ENCODE measurements at places on chromosomes 1 and 21.

GRCh38 chr1:15678578-15678977, 5.5 kb upstream of the PLEKHM2 start:
- DNase-seq, result no peak

GRCh38 chr1:182381962-182382819, 9.4 kb downstream of the GLUL start:
- no peak for DNase-seq

- no peak for DNase-seq
These were observed 80.4 kb downstream of the DDX20 start for GRCh38 chr1:111836111-111836510.

- no peak for DNase-seq
These were observed 68.5 kb downstream of the RGS2 start for GRCh38 chr1:192877283-192877886.

DNA sequence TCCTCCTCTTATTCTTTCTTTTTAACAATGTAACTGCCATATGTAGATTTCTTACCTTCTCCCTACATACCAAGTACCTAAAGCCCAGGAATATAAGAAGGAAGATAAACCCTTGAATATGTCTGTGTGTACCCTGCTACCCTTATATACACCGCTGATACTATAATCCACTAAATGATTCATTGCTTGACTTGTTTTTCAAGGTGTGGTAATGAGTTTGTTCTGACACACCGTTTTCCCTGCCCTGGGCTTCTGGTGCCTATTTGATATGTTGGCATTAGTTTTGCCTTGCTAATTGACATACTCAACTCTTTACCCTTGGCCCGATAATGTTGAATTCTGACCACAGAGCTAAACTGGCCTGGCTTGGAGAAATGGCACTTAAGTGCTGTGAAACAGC, 64.3 kb downstream of the IL23R start:
- DNase-seq, result no peak

DNA sequence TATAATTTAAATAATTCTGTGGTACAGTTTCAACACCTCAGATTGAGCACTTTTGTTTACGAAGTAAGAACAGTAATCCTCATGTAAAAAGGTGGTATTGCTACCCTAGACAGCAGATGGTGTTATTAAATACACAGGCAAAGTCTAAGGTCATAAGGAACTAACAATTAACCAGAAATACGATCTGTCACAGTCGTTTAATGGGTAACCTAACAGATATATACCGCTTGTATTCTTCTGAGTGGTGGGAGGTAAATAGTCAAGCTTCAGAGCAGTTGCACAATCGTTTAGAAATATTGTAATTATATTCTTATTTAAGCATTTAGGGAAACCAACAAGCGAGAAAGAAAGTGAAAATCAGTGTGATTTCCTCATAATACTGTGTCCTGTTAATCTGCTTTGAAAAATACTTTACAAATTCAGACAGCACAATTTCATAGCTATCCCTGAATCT, 9.8 kb upstream of the IRF2BP2 start:
- DNase-seq, result no peak

DNA sequence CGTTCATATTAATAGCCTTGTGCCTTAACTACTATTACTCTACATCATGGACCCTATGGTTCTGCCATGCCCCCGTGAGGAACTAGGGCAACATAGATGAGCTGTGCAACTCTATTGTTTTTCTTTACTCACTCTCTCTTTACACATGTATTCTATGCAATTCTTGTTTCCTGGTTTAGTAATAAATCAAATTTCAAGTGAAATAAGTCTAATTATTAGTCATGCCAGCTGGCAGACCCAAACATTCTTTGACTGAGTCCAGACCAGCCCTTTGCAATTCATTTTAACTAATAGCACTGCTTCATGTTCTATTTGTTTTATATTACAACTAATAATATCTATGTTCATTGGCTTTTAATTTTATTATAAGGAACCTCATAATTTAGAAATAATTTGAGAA, 789.3 kb upstream of the ADAMTS5 start:
- DNase-seq, result no peak

All from muscle of arm (tissue), 14 donors.